Epithelial cell of esophagus (primary cell): ENCODE measurements at places on chromosomes 7 and 10.
A peak's percentile ranks its signal among the peaks of the same experiment; 100 is the strongest.

- DNase-seq = no peak
Observed at GRCh38 chr10:21488246-21488956, 37.1 kb downstream of the SKIDA1 start.

DNA sequence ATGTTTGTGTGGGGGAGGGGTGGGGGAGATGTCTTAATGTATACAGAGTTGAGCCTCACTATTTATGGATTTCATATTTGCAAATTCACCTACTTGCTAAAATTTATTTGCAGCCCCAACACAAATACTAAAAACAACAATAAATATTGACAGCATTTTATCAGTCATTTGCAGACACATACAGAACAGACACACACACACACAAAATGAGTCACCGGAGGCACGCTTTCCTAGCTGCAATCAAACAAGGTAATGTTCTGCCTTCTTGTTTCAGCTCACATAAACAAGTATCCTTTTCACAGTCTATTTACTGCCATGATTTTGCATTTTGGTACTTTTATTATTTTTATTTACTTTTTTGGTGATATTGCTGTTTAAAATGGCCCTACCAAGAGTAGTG, 88.5 kb downstream of the IPMK start:
- peak; percentile 76 for DNase-seq

- DNase-seq = peak; percentile 54
Observed at GRCh38 chr10:55550236-55550635, 749.2 kb upstream of the PCDH15 start.

GRCh38 chr7:4835398-4836205, 26.2 kb downstream of the PAPOLB start:
- DNase-seq = no peak

DNA sequence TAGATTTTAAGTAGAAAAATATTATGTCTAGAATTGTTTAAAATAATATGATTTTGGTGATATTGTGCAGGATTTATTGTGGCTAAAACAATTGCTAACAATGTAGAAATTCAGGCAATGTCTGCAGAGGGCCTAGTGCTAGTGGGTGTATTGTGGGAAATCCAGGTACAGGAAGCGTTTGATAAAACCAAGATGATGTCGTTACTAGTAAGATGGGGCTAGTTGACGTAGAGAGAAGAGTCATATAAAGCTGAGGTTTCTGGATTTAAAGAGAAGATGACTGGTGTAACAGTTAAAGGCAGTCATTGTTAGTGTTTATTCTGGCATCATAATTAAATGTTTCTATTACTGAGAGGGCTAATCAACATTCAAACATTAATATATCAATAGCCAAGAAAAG, 43.5 kb downstream of the ADK start:
- DNase-seq = peak; percentile 36
